ENCODE measurements at places on chromosomes 16 and 17.
A peak's percentile ranks its signal among the peaks of the same experiment; 100 is the strongest.

DNA sequence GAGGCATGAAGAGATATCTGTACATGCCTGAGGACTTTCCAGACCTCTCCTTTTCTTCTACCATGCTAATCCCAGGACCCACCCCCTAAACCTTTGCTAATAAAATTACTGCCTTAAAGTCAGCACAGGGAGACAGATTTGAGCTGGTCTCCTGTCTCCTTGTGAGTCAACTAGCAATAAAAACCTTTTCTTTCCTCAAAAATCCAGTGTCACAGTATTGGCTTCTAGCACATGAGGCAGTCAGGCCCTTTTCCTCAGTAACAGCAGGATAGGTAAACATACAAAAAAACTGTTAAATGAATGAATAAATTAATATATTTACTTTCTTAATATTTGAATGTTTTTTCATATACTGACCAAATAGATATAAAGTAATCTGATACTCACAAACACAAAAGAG is 41.3 kb downstream of the ABCA10 start:
- DNase-seq: no peak

DNA sequence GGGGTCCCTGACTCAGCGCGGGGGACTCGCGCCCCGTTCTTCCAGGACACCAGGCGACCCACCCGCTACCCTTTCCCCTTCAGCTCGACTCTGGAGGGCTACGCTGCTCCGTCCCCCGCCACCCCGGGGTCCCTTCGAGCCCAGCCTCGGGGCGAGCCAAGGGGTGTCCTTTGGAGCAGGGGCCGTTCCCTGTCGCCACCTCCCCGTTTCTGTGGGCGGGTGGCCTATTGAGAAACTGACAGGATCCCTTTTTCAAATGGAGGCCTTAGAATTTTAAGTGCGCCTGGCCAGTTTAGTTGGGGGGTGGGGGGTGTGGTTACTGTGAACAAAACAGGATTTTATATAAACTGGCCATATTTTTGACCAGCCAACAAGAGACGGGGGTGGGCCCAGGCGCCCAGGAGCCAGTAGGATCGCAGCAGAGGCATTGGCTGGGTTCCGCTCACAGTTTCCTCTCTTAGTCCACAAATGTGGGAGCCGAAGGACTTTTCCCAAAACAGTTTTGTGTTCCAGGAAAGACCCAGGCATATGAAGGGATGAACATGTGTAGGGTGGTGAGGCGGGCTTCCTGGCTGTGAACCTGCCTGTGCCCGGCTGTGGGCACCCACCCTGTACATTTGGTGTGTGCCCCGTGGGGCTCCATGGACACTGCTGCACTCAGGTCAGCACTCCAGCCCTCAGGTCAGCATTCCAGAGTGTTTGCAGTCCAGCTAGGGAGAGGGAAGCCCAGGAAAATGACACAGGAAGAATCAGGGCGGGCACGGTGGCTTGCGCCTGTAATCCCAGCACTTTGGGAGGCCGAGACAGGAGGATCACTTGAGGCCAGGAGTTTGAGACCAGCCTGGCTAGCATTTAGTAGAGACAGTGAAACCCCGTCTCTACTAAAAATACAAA is 722 bp upstream of the TIMP2 start:
- DNase-seq: no peak

DNA sequence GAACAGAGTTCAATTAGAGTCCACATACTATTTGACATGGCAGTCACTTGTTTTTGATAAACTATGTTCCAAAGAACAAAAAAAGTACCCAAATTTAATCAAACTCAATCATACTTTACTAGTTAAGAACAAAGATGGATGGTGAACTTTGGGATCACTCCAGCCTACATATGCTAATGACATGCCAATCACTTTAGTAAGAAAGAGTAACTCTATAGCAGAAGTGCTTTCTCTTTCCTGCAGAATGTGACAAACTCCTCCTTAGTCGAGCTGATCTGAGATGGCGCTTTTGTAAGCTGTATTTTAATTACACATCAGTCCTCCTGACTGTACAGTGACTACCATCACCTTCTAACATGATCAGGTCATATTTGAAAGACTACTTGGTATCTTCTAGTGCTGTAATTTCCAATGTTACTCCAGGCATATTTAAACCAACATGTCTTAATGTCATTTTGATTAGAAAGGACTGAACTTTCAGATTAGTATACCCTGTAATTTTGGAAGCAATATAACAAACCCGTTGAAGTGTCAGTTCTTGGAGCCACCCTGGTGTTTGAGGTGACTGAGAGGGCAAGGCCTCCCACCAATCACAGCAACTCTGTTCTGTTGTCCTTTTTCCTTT is 4.1 kb downstream of the NETO2 start:
- DNase-seq: no peak

DNA sequence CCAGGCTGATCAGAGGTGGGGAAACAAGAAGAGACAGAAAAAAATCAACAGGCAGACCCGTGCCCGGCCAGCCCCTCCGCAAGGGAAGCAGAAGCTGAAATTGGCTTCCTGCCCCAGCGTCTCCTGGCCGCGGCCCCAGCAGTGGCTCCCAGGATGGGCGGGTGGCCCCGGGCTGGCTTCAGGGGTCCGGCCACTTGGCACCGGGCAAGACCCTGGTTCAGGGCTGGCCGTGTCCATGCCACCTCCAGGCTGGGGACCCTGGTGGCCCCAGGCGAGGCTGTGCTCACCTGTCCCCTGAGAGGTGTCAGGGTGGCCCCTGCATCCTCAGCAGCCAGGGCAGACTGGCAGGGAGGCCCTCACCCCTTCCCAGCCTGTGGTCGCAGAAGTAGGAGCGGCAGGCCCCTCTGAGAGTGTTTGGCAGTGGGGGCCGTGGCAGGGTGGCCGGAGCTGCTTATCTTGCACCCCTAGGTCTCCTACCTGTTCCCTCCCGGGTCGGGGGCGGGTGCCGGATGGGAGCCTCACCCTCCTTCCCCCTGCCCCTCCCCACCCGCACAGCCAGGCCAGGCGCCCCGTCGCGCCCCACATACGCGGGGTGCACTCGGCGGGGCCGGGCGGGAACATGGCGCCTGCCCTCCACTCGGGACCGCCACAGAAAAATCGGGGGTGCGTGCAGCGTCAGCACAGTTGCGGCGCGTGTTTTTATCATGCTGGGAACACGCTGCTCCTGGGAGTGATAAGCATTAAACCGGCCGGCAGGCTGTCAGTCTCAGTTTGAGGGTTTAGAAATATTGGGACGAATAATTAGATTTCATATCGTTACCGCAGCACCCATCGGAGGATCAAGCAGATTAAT is 46.7 kb upstream of the ZC3H18 start:
- DNase-seq: no peak

DNA sequence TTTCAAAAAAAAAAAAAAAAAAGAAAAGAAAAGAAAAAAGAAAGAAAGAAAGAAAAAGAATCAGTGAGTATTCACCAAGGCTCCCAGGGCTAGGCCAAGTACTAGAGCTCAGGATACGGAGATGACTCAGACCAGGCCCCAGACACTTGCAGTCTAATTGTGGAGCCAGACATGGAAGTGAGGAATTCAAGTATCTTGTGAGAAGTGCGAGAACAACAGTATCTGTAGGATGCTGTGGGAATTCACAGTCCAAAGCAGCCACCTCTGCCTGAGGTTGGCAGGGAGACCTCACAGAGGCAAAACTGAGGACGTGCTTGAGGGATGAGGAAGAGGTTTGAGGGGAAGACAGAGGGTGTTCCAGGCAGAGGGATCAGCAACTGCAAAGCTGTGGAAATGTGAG is 14.0 kb upstream of the ALDOA start:
- DNase-seq: no peak

- DNase-seq: no peak
Observed at GRCh38 chr16:11386791-11387546, 41.7 kb downstream of the RMI2 start.

- DNase-seq: no peak
Observed at GRCh38 chr16:88393571-88393970, 10.8 kb downstream of the ZNF469 start.

GRCh38 chr17:8618825-8619224 is 11.7 kb downstream of the MYH10 start:
- no peak for DNase-seq

- no peak for DNase-seq
Observed at GRCh38 chr17:59680314-59680713, 26.9 kb downstream of the PTRH2 start.

GRCh38 chr17:47603830-47604597 is 45.7 kb upstream of the KPNB1 start:
- DNase-seq: no peak

DNA sequence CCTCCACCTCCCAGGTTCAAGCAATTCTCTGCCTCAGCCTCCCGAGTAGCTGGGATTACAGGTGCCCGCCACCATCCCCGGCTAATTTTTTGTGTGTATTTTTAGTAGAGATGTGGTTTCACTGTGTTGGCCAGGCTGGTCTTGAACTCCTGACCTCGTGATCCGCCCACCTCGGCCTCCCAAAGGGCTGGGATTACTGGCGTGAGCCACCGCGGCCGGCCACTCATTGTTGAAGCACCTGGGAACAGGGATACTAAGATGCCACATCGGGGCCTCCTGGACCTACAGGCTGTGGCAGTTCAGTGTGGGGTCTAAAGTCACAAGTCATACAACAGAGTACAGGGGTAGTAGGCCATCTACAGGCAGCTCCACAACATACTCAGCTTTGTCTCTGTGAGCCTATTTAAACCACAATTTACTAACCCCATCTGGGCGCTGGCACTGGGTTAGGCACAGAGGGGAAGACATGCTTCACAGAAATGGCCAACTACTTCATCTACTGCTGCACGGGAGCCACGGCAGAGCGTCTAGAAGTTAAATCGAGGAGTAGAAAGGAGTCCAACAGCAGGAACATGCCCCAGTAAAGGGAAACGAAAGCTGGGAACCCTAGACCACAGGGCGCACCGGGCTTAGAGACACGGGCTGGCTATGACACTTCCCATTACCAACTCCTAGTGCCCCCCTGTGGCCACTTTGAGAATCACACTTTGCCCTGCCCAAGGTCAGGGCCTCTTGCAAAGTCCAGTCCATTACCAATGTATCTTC is 4.3 kb downstream of the VAMP2 start:
- DNase-seq: peak; percentile 95

DNA sequence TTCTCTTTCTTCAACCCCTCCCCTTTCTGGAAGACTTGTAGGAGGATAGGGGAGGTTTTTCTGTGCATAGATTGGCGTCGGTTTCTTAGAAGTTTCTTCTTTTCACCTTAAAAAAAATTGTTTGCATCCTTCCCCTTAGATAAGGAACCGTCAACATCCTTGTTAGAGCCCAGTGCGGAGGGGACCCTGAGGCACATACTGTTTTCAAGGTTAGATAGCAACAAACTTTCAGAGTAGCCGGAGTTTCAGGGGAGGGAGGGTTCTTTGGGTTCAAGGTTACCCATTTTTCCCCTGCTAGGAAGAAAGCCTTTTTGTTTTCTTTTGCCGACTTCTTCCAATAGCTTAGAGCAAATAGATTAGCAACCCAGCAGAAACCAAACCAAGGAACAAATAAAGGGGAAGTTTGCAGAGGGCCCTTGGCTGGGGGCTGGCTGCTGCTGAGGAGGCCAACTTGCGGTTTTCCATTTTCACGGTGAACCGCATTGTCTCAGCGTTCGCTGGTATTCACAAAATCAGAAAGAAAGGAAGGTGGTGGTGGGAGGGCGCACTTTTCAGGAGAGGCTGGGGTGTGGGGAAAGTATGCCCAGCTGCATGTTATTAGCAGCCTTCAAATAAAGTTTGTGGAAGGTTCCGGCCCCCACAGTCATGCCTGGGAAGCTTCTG is 28.8 kb downstream of the MSI2 start:
- DNase-seq: no peak

DNA sequence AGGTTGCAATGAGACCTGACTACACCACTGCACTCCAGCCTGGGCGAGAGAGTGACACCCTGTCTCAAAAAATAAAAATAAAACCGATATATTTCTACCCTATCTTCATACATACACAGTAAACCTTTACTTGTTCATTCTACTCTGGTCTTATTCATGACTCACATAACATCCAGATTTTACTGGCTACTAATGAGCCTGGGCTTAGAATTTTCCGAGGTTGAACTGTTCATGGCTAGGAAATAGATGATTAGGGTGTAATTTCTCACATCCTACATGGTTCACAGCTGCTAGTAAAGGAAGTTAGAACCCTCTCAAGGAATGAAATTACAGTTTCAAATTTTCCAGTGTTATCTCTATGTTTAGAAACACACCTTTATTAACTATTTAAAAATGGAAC is 14.7 kb downstream of the GSPT1 start:
- no peak for DNase-seq

- no peak for DNase-seq
Observed at GRCh38 chr16:69363281-69363717, 11.7 kb upstream of the TMED6 start.

GRCh38 chr17:45578516-45579455 is 88.3 kb upstream of the PLEKHM1 start:
- DNase-seq: no peak

- DNase-seq: no peak
Observed at GRCh38 chr17:75450270-75450669, 6.2 kb upstream of the TMEM94 start.

GRCh38 chr17:55452139-55452790 is 30.6 kb upstream of the MMD start:
- no peak for DNase-seq

DNA sequence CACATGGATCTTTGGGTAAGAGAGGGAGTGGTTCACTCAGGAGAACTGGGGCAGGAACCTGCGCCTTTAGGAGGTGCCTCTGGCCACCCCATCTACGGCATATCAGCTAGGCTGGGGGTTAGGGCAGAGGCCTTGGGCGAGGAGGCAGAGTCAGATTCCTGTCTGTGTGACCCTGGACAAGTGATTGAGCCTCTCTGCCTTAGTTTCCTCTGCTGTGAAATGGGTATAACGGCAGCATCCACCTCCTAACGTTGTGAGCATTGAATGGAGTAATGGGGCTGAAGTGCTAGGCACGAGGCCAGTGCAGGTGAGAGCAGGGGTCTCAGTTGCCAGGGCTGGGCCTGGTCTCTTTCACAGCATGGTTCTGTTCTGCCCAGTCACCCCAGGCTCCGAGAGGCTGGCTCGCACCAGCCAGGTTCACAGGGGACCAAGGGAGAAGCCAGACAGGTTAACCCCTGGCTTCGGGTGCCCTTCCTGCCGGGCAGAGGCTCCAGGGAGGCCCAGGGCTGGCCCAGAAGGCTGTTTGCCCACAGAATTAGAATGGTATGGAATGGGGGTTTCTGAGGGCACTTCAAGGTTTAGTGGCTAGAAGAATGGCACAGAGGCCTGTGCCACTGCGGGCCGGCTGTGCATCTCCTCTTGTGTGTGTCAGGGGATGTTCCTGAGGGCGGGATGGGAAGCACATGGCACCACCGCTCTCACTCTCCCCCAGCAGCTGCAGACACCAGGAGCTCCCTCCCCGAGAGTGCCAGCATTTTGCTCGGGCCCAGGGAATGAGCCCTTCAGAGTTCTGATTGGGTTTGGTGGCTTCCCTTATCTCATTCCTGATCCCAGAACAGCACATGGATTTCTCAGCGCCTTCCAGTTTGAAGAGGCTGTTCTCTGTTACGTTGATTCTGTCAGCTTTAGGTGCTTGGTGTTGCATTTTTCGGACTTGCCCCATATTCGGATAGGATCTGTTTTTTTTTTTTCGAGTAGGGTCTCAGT is 23.8 kb downstream of the UNC13D start:
- no peak for DNase-seq

- no peak for DNase-seq
Observed at GRCh38 chr17:3026856-3027751, 36.3 kb downstream of the OR1D5 start.

GRCh38 chr17:51132964-51133319 is 12.3 kb upstream of the SPAG9 start:
- no peak for DNase-seq

Data from vagina (tissue), 2 donors.